Hematopoietic multipotent progenitor cell treated with erythropoietin and hydrocortisone succinate and interleukin-3 and kit ligand, for 6 days (in vitro differentiated cells): ENCODE measurements at places on chromosomes 3 and 15.

DNA sequence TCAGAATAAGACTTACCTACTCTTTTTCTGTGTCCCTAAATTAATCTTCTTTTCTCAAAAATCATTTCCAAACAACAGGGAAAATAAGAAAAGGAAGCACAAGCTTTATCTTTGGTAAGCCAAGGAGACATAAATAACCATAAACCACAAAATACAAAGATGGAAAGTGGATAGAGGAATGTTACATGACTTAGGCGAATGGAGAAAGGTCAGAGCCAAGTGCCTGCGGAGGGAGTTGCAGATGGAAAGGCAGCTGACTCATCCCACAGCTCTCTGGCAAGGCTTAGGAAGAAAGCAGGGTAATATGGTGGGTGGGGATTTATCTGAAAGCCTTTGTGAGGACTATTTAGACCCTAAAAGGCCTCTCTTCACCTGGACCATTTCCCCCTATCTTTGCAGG lies 72.8 kb downstream of the GALK2 start:
- no peak for DNase-seq

- DNase-seq = no peak
Measured at GRCh38 chr15:39735120-39735717, 47.4 kb downstream of the FSIP1 start.

GRCh38 chr15:77219841-77220240 lies 148.9 kb upstream of the TSPAN3 start:
- DNase-seq = no peak

DNA sequence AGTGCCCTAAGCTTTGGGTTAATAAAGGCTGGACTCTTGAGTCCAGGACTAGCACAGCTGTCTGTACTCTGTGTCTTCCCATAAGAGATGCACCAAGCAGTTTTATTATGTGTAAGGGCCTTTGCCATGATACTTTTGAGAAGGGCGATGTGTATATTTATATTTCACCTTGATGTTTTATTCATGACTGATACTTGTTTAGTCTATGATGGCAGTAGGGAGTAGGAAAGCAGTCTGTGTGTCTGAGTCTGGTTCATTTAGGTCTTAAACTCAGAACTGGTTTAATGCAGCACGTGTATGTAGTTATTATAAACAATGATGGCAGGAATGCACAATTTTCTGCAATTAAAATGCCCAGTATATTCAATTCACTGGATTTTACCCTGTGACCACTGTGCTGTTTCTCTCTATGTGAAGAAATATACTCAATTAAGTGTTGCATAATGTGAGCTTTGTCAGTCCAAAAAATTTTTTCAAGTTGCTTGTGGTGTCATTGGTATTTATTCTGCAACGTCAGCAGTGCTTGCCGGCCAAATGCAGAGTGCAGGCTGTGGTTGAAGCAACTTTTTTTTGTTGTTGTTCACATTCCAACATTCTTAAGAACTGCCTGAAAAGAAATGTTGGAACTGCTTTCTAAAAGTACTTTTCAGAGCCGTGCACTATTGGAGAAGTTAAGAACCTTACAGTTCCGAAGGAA lies 423.7 kb upstream of the SEMA6D start:
- no peak for DNase-seq

GRCh38 chr3:120196812-120197211 lies 88.2 kb downstream of the GPR156 start:
- DNase-seq = no peak

- DNase-seq = no peak
Measured at GRCh38 chr3:12741209-12741608, 17.9 kb downstream of the TMEM40 start.

DNA sequence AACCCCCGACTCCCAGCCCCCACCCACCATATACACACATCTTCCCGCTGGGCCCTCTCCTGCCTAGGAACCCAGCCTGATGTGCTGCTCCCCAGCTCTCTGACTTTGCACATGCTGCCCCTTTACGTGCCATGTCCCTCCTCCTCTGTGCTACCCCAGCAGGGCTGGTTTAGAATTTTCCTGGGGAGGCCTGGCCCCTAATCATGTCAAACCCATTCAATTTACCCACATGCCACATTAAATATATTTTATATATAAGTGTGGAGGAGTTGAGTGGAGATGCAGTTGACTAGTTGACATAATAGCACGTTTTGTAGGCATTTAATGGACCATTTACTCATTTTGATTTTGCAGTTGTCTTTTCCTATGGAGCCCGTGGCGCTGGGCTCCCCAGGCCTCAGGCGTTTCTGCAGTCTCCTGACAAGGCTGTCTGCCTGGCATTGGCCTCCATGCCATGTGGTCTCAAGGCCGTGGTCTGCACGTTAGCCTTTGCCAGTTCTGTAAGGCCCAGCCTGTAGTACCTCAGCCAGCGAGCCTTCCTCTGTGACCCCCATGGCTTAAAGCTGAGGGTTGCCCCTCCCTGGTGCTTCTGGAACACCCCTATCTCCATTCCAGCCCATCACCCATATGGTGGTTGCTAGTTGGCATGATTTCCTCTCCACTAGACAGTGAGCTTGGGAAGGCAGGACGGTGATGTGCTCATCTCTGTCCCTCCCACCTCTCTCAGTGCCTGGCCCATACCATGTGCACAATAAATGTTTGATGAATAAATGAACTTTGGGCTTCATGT lies 155.8 kb downstream of the TLE3 start:
- no peak for DNase-seq

DNA sequence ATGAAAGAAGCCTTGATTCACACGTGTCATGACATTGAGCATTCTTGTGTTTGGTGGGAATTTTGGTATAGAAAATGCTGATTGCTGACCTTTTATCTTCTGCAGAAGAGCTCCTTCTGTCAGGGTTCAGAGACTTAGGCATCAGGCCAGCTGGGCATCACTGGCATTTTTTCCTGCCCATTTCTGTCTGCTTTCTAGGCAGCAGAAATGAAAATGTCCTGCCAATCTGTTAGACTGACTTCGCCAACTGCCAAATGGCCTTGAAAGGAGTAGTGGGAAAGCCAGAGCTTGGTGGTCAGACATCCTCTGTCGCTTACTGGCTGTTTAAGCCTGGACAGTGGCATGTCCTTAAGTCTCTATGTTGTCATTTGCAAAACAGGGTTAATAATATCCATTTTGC lies 57.4 kb downstream of the EEFSEC start:
- no peak for DNase-seq

- DNase-seq = no peak
Measured at GRCh38 chr3:5918626-5919025, 731.1 kb downstream of the EDEM1 start.

DNA sequence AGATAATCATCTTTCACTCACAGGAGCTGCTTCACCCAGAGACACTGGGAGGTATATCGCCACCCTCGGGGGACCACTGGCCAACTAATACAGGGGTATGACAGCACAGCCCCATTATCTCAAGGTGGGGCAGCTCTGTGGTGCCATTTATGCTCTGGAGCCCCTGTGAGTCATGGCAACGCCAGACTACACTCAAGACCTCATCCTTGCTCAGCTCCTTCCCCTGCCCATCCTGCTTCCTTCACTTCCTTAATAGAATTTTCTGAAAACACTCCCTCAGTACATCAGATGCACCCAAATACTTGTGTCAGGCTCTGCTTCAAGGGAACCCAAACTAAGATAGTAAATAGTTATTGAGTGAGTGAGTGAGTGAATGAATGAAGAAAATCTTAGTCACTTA lies 45.7 kb downstream of the TRIM42 start:
- no peak for DNase-seq

- no peak for DNase-seq
Measured at GRCh38 chr3:130515755-130516154, 1.2 kb upstream of the COL6A6 start.

DNA sequence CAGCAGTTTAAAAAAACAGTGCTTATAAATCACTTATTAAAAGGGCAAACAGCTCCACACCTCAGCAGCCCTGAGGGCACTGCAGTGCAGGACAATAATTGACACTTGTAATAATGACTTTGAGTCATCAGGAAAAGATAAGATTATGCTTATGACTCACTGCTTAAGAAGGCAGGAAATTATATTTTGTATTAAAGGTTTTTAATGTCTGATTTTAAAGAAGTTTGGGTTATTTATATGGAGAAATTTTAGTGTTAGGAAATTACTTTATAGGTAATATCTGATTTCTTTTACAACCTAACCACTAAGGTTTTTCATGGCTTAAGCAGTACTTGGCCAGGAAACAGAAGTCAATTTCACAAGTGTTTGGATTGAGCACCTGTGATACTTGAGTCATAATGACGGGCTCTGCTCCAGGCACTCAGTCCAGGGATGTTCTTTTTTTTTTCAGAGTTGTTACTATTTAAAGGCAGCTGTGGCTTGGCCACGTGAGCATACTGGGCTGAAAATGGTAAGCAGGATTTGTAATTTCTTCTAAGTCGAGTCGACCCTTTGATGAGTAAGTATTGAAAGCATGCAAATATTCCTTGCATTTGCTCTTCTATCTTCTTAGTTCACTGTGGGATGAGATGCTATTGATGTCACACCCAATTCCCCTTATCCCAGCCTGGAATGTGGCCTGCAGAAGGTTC lies 21.6 kb upstream of the SLC6A20 start:
- DNase-seq = no peak

GRCh38 chr3:123638936-123639689 lies 54.3 kb upstream of the HACD2 start:
- no peak for DNase-seq

GRCh38 chr15:69390575-69390974 lies 23.6 kb upstream of the KIF23 start:
- DNase-seq = no peak

DNA sequence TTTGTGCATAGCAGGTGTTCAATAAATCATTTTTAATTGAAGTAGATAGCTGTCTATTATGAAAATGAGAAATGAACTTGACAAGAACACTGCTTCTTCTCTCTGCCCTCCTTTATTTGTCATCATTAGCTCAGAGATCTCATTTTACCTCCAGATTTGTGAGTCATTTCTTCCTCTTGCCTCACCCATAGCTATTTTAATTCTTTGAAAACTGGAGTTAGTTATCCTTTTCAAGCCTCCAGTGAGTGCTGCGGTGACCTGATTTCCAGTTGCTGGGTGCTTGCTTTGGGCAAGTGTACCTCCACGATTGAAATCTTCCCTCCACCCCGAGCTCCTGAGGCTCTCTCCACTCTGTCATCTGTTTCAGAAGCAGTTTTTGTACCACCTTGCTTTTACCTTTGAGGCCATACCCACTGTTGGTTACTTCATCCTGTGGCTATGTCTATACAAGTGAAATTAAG lies 114.6 kb downstream of the NFKBIZ start:
- DNase-seq = no peak

DNA sequence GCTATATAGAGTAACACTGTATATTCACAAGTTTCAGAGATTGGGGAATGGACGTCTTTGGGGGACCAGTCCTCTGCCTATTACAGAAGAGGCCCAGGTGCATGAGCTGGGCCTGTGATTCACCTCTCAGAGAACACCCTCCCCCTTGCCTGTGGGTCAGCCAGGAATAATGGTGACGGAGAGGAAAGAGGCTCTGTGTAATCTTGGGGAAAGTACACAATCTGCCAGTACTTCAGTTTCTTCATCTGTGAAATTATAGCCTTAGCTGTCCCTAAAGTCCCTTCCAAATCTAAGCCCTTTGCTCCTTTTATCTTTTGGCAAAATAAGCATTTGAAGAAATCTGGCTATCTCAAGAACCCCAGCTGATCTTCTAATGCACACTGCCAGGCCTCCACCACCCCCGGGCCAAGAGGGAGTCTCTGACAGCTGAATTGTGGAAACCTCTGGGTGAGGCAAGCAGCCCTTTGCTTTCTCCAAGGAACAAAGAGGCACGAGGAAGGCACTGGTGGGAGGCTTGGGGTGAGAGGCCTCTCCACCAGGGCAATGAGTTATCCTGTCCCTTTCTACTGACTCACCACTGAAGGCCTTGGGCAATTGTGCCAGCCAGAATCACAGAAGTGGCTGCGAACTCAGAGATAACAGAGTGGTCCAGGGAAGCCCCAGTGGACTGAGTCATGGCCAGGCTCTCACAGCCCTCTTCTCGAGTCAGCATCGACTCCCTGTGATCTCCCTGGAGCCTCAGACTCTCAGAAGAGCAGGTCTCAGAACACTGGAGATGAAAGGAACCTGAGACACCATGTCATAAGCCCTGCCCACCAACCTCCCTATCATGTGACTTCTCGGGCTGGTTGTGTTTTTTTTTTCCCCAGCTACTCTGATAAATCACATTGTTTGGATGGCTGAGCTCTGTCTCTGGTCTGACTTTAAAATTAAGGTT lies 31.8 kb downstream of the CCNL1 start:
- DNase-seq = peak; percentile 65

DNA sequence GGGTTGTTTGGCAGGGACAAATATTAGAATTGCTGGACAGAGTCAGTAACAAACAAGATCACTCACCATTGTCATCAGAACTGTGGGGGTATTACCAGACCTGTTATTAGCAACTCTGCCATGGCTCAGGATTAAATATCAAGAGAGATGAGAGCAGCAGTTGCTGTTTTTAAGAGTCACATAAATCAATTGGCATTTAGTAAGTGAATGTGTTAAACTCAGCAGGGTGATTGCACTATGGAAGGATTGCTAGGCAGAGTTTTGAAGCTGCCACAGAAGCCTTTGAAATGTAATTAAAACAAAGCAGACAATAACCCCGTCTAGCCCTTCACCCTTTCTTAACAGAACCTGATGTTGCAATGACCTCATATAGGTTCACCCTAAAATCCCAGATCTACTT lies 238.8 kb downstream of the GAP43 start:
- DNase-seq = no peak

DNA sequence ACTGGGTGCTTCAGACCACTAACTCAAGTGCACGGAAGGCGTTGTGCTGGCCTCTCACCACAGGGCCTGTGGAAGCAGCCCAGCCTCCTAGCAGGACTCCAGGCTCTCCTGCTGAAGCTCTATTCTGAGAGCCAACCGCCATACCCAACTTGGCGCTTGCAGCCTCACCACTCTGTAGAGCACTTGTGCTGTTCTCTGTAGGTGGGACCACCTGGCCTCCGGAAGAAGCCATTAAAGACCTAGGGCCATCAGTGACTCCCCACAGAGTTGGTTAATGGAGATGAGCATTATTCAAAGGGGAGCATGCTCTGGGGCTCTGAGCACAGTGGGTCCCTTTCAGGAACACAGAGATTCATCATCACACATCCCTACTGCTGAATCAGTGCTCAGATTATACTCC lies 50.9 kb downstream of the C3orf85 start:
- no peak for DNase-seq

DNA sequence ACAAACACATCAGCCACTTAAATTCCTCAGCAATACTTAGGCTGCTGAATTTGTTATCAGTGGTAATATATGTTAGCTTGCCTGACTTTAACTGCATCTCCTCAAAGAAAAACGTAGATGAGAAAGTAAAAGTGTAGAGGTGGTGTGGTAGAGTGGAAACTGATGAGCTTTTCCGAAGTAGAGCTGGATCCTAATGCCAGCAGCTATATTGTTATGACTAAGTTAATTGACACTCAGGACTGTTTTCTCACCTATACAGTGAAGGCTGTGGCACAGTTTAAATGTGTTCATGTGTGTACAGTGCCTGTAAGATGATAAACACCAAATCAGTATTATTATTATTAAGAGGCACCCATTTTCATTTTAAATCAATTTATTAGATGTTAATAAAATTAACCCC lies 174.9 kb downstream of the TNIK start:
- DNase-seq = no peak
